Trophoblast cell (in vitro differentiated cells and primary cell): ENCODE measurements at places on chromosomes 7 and 10.

GRCh38 chr7:145269418-145270161 lies 433.7 kb upstream of the TPK1 start:
- peak; percentile 5 for DNase-seq

GRCh38 chr10:43440463-43441134 lies 3.7 kb downstream of the ZNF487 start:
- DNase-seq, result no peak

DNA sequence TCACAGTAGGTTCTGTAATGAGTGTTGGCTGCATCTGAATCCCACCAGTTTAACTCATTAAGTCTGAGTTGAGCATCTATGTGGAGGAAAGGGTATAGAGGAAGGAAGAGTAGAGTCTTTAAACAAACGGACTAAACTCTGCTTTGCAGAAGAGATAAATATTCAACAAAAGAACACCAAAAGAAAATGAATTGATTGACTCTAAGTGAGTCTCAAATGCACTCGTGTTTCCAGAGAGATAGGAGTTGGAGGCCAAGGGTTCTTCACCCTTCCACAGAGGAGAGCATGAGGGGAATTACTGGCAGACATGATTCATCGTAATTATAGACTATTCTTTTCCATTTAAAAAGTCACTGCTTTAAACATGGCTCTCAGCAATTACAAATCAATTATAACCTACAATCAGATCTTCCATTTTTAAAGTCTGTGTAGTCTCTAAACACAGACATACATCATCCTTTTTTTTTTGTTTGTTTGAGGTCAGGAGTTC lies 56.3 kb downstream of the PLPP4 start:
- DNase-seq, result no peak

GRCh38 chr10:13001041-13001886 lies at the start of gene CCDC3:
Gene CCDC3 (minus strand): TSS chr10:13001713. CDS start chr10:13001570, 143 bp downstream.
- no peak for DNase-seq

GRCh38 chr10:17989908-17990767 lies 38.4 kb downstream of the SLC39A12 start:
- DNase-seq, result peak; percentile 27

DNA sequence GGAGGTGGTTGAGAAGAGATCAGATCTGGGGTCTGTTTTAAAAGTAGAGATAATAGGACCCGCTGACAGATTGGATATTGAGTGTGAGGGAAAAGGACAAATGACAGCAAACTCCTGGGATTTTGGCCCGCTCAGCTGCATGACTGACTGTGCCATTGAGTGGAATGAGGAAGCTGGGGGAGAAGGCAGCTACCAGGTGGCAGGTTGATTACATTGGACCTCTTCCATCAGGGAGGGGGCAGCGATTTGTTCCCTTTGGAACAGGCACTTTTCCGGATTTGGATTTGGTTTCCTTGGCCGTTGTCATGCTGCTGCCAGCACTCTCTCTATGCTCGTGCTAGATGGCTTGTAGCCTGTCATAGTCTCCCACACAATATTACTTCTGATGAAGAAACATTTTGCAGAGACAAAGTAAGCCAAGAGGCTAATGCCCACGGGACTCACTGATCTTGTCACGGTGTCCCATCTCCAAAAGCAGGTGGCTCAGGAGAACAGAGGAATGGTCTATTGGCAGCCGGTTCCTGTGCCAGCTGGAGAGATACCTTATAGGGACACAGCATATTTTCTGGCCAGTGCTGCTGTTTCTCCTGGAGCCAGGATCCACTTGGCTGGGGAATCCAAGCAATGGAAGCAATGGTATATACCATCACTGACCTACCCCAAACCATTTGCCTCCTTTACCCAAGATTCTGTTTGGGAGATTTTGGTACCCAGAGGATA lies 69.1 kb upstream of the WAC start:
- DNase-seq, result no peak

DNA sequence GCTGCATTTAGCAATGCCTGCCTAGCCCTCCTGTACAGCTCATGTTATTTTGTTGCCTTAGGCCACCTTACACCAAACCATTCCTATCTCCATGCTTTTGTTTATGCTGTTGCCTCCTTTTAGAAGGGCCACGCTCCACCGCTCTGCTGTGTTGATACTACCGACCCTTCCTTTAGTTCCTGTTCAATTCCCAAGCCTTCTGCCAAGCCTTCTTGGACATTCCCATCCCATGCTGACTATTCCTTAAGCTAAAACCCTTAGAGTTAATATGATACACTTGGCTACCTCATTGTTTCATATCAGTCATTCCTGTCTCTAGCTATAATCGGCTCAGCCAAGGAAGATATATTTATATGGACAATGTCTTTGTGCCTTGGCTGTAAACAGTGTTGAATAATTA lies 705.5 kb downstream of the LRMDA start:
- DNase-seq, result no peak
